ENCODE measurements at places on chromosomes 12 and 14.

DNA sequence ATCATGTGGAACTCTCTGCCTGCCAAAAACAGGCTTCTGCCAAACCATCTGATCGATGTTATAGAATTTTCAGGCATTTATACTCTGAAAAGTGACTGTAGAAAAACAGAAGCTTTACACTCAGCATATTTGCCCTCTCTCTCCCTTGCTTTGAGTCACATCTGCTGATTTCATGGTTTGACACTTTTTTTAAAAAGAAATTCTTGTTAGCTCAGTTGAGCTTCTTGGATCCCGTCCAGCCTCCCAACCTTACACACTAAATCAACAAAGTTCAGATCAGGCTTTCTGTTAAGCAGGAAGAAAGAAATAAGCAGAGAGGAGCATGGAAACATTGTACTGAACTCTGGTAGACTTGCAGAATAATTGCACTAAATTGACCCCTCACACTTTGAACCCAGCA is 193.6 kb upstream of the SEL1L start:
- no peak for ATAC-seq

GRCh38 chr12:41293011-41293410 is 104.9 kb downstream of the PDZRN4 start:
- ATAC-seq, result no peak

DNA sequence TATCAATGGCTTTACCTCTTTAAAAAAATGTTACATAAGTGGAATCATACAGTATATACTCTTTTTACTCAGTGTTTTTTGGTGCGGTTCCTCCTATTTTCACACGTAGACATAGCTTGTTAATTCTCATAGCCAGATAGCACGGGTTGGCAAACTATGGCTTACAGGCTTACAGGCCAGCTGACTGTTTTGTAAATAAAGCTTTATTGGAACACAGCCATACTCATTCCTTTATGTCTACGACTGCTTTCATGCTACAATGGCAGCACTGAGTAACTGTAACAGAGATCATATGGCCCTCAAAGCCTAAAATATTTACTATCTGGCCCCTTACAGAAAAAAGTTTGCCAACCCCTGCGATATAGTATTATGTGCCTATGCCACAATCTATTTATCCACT is 5.8 kb upstream of the DAAM1 start:
- no peak for ATAC-seq

DNA sequence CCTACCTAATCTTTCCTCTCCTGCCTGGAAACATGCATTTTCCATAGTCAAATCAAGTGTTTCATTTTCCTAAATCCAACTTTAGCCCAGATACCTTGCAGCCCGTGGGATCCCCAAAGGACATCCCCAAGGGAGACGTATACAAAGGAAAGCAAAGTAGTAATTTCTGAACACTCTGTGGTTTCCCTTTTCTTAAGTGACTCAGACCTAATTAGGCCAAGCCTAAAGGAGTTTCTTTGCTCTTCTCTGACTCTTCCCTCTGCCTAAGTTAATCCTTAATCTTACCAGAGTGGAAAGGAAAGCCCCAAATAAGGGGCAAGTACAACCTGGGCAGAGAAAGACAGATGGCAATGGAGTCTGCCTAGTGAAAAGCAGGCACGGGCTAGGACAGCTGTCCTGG is 250.3 kb downstream of the SPTSSA start:
- no peak for ATAC-seq

- ATAC-seq, result no peak
Measured at GRCh38 chr12:85956081-85956480, 82.0 kb downstream of the NTS start.

DNA sequence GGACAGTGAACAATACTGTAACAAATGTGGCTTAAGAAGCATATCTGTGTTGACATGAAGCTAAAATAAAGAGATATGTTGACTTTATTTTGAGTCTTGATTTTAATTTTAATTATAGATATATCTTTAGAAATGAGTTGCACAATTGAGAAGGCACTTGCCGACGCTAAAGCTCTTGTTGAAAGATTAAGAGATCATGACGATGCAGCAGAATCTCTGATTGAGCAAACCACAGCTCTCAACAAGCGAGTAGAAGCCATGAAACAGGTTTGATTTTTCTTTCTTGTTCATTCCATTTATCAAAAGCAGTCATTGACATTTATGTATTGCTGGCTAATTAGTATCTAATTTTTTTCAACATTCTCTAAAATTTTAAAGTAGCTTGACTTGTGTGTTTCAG is 15.8 kb downstream of the FGFR1OP2 start:
- ATAC-seq, result no peak

DNA sequence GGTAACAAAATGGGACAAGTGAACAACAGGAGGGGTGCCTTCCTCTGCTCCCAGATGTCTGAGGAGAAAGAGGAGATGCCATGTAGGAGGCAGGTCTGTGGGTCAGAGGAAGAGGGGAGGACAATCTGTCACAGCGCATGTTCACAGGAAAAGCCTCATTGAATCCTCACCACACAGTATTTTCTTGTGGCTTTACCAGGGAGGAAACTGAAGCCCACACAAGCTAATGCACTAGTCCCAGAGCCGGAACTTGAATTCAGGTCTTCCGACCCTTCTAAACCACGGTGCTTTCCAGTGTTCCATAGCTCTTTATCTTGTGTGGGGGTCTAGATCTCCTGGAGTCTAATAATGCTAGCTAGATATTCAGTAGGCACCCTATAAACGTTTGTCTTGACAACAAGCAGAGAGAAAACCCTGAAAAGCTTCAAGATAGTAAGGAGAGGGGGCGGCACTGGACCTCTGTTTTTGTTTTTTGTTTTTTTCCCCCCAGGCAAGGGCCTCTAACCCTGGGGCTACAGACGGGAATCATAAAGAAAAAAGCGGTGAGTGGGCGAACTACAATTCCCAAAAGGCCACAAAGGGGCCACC is 371 bp upstream of the SHMT2 start:
- ATAC-seq, result no peak

DNA sequence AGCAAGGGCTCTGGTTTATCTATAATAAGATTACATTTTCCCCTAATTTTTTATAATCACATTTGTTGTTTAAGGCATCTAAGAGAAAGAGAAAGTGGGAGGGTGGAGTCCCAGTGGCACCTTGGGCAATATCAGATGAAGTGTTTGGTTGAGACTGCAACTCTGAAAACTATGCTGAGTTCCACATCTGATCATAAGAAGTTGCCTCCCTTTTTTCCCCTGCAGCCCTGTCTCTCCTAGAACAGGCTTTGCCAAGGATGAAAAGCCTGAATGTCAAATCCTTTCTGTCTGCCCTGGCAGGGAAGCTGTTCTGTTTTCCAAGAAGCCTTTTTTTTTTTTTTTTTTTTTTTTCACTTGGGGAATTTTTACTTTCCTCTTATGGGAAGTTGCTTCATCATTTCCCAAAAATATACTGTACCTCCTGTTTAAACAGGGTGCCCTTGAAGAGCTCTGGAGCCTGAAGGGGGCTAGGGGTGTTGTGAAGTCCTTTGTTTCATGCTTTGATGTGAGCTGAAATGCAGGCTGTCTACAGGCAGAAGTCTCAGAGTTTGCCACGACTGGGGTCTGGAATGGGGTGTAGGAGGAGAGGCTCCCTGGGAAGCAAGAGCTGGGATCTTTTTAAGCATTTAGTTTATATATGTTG is 71.3 kb downstream of the SUSD6 start:
- ATAC-seq, result no peak

GRCh38 chr12:128815779-128816642 is 7.7 kb downstream of the SLC15A4 start:
- no peak for ATAC-seq

DNA sequence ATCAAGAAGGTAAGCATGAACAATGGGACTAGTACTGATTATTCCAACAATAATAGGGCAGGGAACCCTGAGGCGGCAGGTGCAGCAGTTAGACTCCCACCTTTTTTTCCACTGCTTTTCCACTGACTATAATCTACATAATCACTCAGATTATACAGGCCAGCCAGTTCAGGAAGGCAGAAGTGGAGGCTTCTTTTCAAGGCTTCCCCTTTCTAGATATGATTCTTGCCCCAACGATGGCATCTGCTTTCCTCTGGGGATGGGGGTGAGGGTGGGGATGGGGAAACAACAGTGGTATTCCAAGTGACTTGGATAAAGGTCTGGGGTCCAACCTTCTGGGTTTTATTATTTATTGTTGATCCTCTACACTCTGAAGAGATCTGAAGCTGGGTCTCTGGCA is 331 bp downstream of the NCKAP1L start:
- no peak for ATAC-seq

GRCh38 chr14:31884776-31885379 is 192.2 kb upstream of the ARHGAP5 start:
- peak; percentile 67 for ATAC-seq

DNA sequence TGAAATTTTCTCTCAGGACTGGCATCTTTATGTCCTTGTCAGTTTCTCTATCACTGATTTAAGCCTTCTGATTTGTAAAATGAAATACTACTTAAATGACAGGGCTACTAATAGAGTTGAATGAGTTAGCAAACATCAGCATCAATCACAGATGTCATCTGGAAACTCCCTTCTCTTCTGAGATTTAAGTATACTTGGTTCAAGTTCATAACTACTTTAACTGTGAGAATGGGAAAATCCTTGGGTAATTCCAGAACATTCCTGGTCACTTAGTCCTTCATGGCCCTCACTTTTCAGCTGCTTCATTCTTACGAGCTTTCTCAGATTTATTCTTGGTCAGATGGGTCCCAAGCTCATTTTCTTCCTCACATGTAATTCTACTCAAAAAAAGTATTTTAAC is 1655.3 kb upstream of the FLRT2 start:
- ATAC-seq, result no peak

GRCh38 chr12:90203556-90203955 is 494.9 kb upstream of the ATP2B1 start:
- no peak for ATAC-seq

- no peak for ATAC-seq
Measured at GRCh38 chr12:124523071-124523470, 44.3 kb downstream of the NCOR2 start.

- peak; percentile 94 for ATAC-seq
Measured at GRCh38 chr12:105986779-105987684, 151.7 kb downstream of the NUAK1 start.

DNA sequence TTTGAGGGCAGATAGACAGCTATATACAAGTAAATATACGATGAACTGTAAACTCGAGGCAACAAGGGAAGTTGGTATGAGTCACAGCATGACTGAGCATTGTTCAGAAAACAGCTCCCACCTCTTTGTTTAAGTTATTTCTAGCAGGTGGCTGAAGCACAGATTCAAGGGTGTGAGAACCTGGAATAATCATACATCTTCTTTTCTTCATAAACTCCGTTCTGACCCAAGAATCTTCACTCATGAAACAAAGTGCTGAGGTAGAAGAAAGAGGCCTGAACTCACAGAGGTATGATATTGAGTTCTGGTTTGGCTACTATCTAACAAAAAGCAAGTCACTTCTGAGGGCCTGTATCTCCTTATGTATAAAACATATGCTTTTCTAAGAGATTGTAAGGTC is 364.1 kb upstream of the KITLG start:
- ATAC-seq, result no peak

- ATAC-seq, result no peak
Measured at GRCh38 chr12:86081843-86082242, 174.3 kb downstream of the MGAT4C start.

- ATAC-seq, result no peak
Measured at GRCh38 chr12:117031843-117032592, 67.2 kb downstream of the TESC start.

GRCh38 chr12:10272467-10272866 is 35.2 kb upstream of the KLRD1 start:
- ATAC-seq, result no peak

- peak; percentile 0 for ATAC-seq
Measured at GRCh38 chr14:96105089-96105925, 66.1 kb downstream of the C14orf132 start.

GRCh38 chr12:97404543-97404942 is 58.1 kb upstream of the RMST start:
- ATAC-seq, result peak; percentile 53

DNA sequence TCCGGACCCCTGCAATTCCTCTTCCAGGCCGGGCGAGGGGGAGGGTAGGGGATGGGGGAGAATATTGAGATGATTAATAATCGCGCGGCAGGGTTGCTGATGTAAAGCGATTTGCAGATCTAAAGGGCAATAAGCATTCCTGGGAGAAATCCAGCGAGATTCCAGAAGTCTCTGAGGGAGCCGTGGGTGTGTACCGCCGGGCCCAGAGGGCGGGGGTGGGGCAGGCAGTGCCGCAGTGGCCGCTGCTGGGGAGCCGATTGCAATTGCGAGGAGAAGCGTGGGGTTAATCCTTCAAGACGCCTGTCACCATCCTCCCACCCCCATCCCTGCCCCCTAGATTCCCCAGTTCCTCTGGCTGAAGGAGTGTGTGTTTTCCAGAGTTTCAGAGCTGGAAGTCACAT is 16.4 kb downstream of the FOS start:
- peak; percentile 28 for ATAC-seq

DNA sequence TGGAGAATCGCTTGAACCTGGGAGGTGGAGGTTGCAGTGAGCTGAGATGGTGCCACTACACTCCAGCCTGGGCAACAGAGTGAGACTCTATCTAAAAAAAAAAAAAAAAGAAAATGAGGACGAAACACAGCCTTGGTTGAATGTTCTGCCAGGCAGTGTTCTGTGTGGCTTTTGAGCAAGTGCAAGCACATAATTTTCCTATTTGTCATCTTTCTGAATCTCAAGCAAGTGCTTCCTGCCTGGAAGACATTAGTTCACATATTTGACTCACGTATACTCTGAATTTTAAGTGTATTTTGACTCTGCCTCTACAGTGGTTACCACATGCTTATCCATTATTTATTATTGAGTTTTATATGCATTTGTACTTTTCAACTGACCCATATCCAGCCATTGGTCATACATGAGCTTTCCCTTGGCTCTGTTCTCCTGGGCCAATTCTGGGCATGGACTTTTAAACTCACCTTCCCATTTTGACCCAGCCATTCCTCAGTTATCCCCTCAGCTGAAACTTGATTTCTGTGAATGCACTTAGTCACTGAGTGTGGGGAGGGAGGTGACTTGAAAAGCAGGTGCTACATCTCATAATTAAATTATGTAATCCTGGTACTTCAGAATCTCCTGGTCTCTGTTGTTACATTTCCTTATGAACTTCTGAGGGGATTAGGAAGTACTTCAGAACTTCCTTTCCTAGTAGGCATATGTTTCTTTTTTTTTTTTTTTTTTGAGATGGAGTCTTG is 8.1 kb downstream of the OR10G2 start:
- ATAC-seq, result no peak

- ATAC-seq, result no peak
Measured at GRCh38 chr12:132109741-132110140, 34.4 kb downstream of the DDX51 start.

DNA sequence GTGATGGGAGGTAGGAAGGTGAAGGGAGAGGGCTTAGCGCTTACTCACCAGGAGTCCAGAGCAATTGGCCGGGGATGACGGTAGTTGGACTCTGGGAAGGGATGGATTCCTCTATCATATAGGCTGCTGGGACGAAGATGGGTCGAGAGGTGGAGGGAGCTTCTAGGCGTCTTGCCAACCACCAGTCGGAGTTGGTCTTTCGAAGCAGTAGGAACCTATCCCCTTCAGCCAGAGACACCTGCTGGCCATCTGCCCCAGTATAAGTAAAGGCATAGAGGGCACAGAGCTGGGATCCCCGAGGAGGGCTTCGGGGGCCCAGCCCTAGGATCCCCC is 657 bp downstream of the ARHGAP9 start:
- ATAC-seq, result no peak

All from motor neuron (in vitro differentiated cells).